NCI-H2081 treated with DMSO at 0.1 percent for 48 hours (cell line): ENCODE measurements at places on chromosomes 2 and 18.

GRCh38 chr2:99420031-99420430 is 69.8 kb downstream of the REV1 start:
- no peak for DNase-seq

- no peak for DNase-seq
Observed at GRCh38 chr2:196248467-196249094, 77.2 kb upstream of the STK17B start.

GRCh38 chr2:207530160-207531031 is 634 bp downstream of the CREB1 start:
- DNase-seq, result no peak

GRCh38 chr2:135311268-135311667 is 219.8 kb downstream of the ZRANB3 start:
- DNase-seq, result no peak

- no peak for DNase-seq
Observed at GRCh38 chr2:216149741-216150140, 40.6 kb downstream of the XRCC5 start.

DNA sequence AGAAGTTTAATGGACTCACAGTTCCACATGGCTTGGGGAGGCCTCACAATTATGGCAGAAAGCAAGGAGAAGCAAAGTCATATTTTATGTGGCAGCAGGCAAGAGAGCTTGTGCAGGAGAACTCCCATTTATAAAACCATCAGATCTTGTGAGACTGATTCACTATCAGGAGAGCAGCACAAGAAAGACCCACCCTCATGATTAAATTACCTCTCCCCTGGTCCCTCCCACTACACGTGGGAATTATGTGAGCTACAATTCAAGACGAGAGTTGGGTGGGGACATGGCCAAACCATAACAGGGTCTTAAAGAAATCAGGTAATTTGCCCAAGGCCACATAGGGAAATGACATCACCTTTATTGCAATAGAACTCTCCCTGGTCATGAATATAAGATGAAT is 1073.3 kb upstream of the ACVR2A start:
- DNase-seq, result no peak

GRCh38 chr2:171991027-171991426 is 8.7 kb upstream of the METAP1D start:
- DNase-seq, result no peak

GRCh38 chr2:124121760-124122275 is 96.7 kb downstream of the CNTNAP5 start:
- no peak for DNase-seq

GRCh38 chr2:230920167-230920566 is 4.9 kb downstream of the GPR55 start:
- no peak for DNase-seq

- no peak for DNase-seq
Observed at GRCh38 chr2:213640738-213641425, 356.6 kb downstream of the SPAG16 start.

- DNase-seq, result no peak
Observed at GRCh38 chr2:102208774-102209173, 22.0 kb downstream of the IL1RL2 start.

DNA sequence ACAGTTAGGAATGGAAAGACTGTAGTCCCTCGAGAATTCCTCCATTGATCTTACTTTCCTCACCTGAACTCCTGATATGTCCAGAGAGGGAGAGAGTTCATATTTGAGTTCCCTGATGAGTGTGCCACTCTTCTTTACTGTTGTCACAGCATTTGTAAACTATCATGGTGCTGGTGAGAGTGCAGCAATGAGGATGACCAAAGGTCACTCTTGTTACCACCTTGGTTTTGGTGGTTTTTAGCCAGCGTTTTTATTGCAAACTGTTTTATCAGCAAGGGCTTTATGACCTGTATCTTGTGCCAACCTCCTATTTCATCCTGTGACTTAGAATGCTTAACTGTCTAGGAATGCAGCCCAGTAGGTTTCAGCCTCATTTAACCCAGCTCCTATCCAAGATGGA is 1062.5 kb downstream of the BCL11A start:
- no peak for DNase-seq

GRCh38 chr2:138504546-138505235 is 3.1 kb downstream of the SPOPL start:
- no peak for DNase-seq

DNA sequence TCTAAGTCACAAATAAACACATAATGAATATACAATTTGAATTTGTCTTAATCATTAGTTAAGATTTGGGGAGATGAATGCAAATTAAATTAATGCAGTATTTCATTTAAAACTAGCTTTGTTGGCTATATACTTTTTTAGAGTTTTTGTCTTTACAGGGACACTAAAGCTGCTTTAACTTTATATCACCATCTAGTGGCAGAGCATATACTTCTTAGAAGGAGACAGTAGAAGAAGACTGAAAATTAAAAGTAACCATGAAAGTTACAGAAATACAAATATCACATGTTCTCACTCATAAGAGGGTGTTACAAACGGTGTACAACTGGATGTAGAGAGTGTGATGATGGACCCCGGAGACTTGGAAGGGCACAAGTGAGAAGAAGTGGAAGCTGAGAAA is 268.3 kb upstream of the NETO1 start:
- peak; percentile 5 for DNase-seq

GRCh38 chr2:56263876-56264275 is 80.1 kb downstream of the CCDC85A start:
- DNase-seq, result no peak

DNA sequence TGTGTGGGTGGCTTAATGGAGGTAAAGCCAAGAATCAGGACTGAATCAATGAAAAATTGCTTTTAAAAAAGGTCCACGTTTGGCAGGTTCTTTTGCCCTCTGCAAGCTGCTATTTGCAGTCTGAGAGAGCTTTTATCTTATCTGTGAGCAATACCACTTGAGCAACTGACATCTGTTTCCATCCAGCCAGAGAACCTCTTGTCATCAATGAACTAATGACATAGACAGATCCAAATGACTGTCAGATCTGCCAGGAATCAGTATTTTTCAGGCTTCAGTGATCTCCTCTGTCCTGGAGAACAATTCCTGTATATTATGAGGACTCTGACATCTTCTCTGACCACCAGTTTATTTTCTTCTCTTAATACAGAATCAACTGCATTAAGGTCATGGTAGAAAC is 608.1 kb downstream of the LRP1B start:
- DNase-seq, result no peak

- DNase-seq, result no peak
Observed at GRCh38 chr2:144753416-144753815, 233.5 kb upstream of the ZEB2 start.

GRCh38 chr18:49738721-49739120 is 74.6 kb downstream of the ACAA2 start:
- DNase-seq, result no peak

- no peak for DNase-seq
Observed at GRCh38 chr18:76546436-76546835, 51.4 kb upstream of the ZNF516 start.

GRCh38 chr2:38243186-38243880 is 133.7 kb downstream of the ATL2 start:
- DNase-seq, result no peak

DNA sequence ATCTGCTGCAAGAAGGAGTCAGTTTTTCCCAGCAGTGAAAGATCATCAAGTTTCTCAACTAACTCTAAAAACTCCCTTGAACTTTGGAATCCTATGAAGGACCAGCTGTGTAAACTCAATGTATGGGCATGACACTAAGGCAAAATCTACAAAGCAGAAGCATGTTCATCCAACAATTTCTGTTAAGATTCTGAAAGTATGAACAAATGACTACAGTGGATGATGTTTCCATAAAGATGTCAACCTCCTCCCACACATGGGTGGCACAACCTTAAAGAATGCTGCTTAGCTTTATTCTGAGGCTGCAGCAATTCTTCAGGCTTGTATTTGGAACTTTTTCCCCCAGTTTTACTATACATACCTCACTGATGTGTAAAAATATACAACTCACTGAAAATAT is 47.2 kb downstream of the WDR33 start:
- DNase-seq, result no peak

GRCh38 chr2:78417355-78417754 is 608.1 kb upstream of the REG3G start:
- no peak for DNase-seq

- no peak for DNase-seq
Observed at GRCh38 chr2:37707393-37707792, 36.0 kb upstream of the CDC42EP3 start.

DNA sequence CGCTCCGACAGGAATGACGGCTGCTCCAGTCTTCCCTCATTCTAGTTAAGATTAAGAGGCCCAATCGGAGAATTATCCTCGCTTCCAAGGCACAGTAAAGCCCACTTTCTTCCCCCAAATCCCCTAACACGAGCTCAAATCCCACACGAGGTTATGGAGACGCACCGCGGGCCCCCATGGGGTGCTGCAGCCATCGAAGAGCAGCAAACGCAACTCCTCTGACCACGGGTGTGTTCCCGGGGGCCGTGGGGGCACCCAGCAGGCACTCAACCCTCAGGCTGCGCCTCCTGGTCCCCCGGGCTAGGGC is 446 bp downstream of the COPS9 start:
- no peak for DNase-seq
